ENCODE measurements at places on chromosomes 4 and X.

DNA sequence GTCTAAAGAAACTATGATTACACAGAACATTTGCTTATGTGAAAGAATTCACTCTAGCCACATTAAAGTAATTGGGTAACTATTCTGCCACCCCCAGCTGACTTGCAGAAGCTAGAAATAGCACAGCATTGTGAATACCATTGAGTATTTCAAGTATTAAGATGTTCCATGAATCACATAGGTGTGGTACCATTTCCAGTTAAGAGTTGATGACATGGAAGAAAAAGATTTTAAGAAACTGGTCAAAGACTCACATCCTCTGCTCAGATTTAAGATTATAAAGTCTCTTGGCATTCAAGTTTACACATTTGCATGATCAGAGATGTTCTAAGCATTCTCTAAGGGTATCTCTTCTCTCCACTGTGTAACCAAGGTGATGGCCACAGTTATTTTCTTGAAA lies 287.5 kb downstream of the CAMK2D start:
- DNase-seq = no peak

DNA sequence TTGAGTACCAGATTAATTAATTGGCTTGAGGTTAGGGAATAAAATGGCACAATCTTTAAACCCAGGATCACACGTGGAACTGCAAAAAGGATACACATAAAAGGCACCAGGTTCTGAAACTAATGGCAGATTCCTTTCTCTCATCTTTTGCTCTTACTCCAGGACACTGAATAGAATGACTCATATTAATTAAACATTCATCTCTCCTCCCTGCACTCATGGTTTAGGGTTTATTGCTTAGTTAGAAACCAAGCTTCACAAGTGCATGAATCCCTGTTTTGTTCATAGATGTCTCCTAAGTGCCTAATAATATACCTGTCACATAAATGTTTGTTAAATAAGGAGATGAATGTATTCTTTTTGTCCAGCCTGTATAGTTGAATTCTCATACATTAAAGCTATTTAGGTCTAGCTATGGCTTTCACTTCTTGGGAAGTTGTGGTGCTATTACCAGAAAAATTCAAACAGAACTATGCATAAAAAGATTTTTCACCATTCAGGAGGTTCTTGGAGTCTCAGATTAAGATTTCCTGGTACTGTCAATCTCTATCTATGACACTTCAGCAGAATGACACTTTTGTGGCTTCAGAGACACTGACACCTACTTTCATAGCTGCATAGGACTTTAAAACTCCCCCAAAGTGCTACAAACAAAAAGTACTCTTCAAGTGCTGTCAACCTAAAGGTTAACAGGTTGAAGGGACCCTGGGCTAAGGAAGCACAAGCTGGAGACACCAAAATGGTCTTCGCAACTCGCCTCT lies 7.4 kb downstream of the CORIN start:
- DNase-seq = no peak

DNA sequence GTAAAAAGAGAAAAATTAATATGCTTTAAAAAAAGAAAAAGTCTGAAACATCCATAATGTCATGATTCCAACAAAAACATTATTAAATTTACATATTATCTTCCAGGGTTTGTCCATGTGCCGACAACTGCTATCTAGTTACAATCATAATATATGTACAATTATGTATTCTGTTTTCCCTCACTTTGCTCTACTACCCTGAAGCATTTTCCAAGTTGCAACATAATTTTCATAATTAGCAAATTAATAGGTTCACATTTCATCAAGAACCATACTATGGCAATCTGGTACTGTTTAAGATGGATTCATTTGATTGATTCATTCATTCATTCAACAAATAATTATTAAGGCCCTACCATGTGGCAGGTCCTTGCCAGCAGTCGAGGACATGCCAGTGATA lies 128.9 kb upstream of the LEF1 start:
- DNase-seq = no peak

- DNase-seq = no peak
These were observed 91.7 kb downstream of the PHOX2B start for GRCh38 chr4:41656572-41657520.

GRCh38 chrX:6053141-6053540 lies 175.5 kb downstream of the NLGN4X start:
- DNase-seq = no peak

DNA sequence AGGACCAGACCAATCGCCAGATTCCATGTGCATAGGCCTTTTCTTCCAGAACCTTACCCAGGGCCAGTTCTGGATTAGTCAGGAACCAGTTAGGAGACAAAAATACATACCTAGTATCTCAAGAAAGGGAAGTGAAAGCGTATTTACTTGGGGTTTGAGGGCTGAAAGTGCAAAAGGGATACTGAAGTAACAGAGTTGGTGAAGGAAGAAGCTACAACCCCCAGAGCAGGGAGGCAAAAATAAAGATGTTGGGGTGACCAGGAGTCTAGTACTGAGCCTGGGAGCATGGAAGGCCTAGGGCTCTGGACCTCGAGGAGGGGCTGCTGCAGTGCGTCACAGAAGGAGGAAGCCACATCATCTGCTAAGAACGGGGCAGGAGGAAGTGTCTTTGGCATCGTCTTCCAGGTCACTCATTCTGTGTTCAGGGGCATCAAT lies 38.3 kb downstream of the TKTL1 start:
- no peak for DNase-seq

DNA sequence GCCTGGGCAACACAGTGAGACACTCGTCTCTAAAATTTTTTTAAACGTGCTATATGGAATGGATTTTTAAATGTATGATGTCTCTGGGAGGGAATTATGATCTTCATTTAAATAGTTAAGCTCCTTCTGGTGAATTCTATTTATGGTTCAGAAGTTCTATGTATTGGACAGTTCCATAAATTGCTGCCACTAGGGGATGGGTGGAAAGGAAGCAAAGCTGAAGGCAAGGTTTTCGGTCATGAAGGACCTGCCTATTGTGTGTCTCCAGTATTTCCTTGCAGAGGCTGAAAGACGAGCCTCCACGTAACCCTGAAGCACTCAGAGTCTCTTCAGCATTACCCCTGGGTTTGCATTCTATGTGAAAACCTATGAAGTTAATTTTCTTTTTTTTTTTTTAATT lies 451.5 kb upstream of the FAT1 start:
- DNase-seq = no peak

- no peak for DNase-seq
These were observed 90.5 kb downstream of the TBL1X start for GRCh38 chrX:9555354-9555753.

GRCh38 chr4:84417997-84418709 lies 80.9 kb downstream of the NKX6-1 start:
- DNase-seq = no peak

- DNase-seq = no peak
These were observed 522.9 kb downstream of the FAT4 start for GRCh38 chr4:125837493-125838201.

DNA sequence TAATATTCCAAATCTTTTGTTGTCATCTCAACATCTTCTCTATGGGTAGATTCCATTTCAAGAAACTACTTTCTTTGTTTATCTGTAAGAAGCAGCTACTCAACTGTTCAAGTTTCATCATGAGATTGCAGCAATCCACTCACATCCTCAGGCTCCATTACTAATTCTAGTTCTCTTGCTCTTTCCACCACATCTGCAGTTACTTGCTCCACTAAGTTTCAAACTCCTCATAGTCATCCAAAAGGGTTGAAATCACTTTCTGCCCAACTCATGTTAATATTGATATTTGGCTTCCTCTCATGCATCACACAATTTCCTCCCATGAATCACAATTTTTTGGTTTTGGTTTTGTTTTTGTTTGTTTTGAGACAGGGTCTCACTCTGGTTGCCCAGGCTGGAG lies 35.7 kb downstream of the ADH5 start:
- no peak for DNase-seq

GRCh38 chr4:15809466-15809865 lies 31.3 kb downstream of the CD38 start:
- DNase-seq = no peak

DNA sequence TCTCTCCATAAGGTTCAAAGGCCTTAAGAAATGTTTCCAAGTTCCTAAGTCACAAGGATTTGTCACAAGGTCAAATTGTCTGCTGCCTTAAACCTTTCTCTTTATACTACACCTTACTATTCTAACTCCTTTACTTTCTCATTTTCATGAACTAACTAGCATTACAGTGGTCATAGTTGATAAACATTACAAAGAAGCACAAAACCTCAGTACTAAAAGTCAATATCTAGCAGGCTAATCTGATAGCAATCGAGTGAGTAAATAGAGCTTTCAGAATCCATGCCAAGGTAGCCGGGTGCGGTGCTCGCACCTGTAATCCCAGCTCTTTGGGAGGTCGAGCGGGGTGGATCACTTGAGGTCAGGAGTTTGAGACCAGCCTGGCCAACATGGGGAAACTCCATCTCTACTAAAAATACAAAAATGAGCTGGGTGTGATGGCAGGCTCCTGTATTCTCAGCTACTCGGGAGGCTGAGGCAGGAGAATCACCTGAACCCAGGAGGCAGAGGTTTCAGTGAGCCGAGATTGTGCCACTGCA lies 510.0 kb downstream of the GBA3 start:
- DNase-seq = no peak

- no peak for DNase-seq
These were observed 22.1 kb downstream of the NHS start for GRCh38 chrX:17397074-17397473.

- DNase-seq = no peak
These were observed 676.8 kb downstream of the RAPGEF2 start for GRCh38 chr4:159779716-159780115.

GRCh38 chr4:14431155-14432134 lies 570.8 kb upstream of the CPEB2 start:
- no peak for DNase-seq

DNA sequence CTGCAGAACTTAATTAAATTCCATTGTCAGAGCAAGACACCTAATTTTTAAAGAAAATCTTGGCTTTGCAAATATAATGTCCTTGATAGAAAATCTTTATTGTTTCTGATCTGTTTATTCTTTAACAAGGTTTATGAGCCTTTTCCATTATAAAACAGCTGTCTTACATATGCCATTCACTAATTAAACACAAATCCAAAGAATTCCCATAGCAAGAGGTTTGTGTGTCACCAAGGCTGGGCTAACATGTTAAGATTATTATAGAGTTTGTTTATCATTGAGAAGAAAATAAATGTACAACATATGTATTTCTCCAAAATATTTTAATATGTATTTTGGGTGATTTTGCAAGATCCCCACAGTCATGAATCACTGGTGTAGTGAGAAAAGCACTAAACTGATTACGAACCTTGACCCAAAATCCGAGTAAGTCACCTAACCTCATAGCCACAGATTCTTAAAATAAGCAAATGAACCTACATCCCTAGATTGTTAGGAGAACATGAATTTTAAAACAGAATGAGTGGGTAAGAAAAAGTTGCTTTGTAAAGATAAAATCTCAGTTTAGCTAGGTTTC lies 694.8 kb upstream of the INTU start:
- DNase-seq = no peak
